ENCODE measurements at places on chromosomes 12 and 14.
A peak's percentile ranks its signal among the peaks of the same experiment; 100 is the strongest.

- no peak for DNase-seq
Observed at GRCh38 chr12:42857106-42857505, 267.6 kb upstream of the PRICKLE1 start.

GRCh38 chr12:6532927-6533652 lies 1.2 kb upstream of the GAPDH start:
- peak; percentile 46 for DNase-seq

DNA sequence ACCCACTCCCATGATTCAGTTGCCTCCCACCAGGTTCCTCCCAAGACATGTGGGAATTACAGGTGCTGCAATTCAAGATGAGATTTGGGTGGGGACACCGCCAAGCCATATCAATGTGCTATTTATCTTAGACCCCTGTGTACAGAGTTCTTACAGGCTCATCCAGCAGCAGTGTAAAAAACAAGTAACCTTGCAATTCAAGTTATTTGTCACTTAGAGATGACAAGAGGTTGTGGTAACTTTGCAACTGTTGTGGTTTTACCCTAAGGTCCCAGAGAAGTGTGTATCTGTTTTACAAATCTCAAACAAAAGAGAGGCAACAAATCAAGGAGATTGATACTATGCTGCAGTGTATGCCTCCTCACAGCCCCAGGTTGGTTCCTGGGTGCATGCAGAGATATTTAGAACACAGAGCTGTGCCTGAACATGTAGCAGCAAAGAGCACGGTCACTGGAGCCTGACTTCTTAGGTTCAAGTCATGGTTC lies 11.5 kb upstream of the HELB start:
- no peak for DNase-seq

- DNase-seq, result no peak
Observed at GRCh38 chr12:6311822-6312528, 1.5 kb downstream of the PLEKHG6 start.

GRCh38 chr12:57590479-57590863 lies 521 bp upstream of the PIP4K2C start:
- DNase-seq, result no peak
